ENCODE measurements at places on chromosomes 5 and 9.

DNA sequence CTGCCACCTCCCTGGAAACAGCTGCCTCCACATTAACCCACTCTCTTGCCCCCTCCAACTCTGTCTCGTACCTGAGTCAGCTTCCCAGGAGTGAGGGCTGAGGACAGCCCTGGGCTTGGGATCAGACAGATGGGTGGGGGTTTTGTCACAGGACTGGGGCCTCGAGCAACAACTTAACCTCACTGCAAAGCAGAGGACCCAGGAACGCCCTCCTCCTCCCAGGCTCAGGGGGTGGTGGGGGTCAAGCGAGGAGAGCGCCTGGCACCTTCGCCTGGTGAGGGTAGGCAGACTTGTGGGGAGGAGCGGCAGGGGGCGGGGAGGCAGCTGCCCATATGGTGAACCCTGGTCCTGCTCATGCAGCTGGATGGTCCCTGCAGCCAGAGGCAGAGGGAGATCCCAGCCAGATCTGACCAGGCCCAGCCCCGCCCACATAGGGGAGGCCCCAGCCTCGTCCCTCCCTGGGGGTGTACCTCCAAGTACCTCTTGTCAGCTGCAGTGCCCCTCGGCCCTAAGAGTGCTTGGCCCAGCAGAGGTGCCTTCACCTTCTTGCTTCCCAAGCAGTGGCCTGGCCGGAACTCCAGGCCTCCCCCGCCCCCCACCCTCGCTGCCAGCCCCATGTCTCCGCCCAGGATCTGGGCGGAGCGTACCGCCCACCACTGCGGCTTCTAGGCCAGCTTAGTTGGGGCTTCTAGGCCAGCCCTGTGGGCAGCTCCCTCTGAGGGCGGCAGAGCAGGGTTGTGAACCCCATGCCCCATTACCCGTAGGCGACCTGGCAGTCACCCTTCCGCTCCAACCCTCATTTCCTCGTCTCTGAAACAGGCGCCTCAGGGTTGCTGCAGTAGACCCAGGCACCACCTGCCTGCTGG is at the start of gene SARDH:
Gene SARDH (minus strand): TSS at position 579 of the 866 bp plus-strand sequence. CDS start 4,179 bp downstream, outside the sequence.
- DNase-seq, result no peak

- DNase-seq, result no peak
Measured at GRCh38 chr9:89161221-89161620, 17.4 kb downstream of the SHC3 start.

DNA sequence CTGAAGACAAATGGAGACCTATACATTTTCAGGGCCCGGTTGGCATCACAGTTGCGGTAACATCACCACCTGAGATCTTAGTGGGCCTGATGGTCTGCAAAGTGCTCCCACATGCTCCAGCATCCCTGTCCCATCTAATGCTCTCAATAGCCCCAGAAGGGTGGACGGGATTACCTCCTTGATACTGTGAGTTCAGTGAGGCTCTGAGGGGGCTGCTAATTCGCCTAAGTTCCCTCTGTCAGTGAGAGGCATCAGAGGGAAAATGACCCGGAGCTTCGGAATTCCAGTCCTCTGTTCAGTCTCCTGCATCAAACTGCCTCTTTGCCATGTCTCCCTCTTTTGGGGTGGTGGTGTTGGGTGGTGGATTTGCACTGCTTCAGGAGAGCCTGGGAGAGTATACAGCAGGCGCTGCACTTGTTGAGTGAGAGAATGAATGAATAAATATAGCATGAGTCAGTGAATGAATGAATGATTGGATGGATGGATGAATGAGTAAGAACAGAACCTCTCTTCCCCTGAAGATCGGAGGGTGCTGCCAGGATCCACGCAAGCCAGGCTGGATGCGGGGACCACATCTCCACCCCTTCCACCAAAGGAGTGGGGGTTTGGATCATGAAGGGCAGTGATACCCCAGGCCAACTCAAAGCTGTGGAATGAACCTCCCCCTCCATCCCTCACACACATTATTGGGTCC is 141.0 kb downstream of the GABBR2 start:
- no peak for DNase-seq

GRCh38 chr9:132538071-132538470 is 44.3 kb upstream of the BARHL1 start:
- no peak for DNase-seq

GRCh38 chr5:73027361-73027760 is 71.5 kb downstream of the FCHO2 start:
- DNase-seq, result no peak
